Activated naive CD4-positive, alpha-beta T cell treated with anti-CD3 and anti-CD28 coated beads for 36 hours (primary cell): ENCODE measurements at places on chromosomes 16 and 17.
A peak's percentile ranks its signal among the peaks of the same experiment; 100 is the strongest.

DNA sequence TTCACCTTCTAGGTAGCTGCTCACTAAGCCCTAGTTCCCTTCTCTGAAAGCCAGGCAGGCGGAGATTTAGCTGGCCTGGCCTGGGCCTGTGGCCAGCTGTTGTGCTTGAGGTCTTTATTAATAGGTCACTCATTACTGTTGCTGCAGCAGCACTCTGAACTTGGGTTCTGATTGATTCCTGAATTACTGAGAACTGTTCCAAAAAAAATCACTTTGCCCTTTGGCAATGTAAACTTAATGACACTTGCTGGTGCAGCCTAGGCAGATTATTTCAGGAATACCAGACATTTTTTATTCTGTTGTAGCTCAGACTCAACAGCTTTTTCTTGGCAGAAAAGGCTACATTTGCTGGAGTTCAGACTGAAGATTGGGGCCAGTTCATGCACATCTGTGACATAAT lies 2.7 kb downstream of the TOM1L1 start:
- DNase-seq = no peak

DNA sequence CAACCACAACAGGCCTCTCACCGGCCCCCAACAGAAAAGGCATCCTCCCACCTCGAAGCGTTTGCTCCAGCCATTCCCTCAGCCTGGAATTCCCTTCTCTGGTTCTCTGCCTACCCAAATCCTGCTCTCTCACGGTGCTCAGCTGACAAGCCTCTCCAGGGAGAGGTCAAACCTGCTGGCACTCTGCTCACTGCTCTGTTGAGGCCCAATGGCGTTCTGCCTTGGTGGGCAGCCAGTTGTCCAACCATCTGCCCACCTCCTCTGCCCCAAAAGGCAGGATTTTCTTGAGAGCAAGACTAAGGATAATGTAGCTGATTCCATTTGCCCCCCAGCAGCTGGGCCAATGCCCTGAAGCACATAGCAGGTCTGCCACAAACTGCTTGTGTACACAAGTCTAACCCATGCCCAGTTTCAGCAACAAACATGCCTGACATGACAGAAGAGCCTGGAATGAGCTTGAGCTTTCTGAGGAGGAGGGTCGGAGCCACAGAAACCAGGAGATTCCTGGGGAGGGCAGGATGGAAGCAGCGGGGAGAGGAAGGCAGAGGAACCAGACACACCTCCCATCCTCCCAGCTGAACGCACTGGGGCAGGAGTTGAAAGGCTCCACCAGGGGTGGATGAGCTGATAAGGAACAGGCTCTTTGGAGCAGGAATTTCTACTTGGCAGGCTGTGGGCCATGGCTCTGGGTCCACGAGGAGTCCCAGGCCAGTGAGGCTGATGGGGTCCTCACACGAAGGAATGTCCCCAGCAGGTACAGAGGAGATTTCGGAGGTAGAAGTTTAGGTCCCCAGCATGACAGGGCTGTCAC lies 23.9 kb downstream of the ARHGAP27 start:
- no peak for DNase-seq

DNA sequence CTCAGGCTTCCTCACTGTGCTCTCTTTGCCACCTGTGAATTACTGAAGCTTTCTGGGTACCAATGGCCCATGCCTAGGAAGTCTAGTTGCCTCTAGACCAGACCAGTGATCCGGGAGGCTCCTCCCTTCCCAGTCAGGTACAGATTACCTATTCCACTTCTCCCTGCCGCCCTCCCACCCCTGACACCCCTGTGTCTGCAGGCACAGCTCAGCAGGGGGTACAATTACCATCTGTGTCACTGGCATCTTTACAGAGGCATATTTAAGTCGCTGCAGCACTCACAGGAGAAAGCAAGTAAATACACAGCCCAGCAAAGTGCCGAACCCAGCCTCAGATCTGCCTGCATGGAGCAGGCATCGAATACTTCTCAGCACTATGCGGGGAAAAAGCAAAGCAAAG lies 5.3 kb upstream of the WSCD1 start:
- DNase-seq = no peak

DNA sequence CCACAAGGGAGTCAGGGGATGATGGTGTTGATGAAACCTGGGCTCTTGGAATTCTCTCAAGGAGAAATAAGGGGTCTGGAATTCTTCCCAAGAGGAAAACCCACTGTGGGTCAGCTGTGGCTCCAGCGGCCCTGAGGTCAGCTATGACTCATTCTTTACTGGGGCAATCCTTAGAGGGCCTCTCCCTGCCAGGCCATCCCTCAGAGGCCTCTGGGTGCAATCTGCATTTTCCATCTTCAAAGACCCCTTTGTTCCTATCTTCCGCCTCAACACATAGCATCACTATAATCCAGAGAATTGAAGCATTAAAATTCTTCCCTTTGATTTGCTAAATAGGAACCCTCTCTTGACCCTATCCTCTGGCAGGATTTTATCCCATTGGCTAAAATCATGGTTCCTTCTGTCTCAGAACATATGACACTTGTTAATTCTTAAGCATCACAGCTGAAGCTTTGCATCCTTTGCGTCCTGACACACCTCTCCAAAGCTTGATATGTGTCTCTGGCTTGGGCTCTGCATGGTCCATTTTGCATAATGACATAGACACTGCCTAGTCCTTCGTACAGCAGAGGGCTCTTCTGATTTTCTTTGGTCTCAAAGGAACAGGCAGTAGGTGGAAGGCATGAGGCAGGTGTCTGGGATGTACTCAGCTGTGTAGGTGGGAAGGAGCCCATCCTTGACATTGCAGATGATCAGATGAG lies 4.4 kb upstream of the KRT37 start:
- no peak for DNase-seq

DNA sequence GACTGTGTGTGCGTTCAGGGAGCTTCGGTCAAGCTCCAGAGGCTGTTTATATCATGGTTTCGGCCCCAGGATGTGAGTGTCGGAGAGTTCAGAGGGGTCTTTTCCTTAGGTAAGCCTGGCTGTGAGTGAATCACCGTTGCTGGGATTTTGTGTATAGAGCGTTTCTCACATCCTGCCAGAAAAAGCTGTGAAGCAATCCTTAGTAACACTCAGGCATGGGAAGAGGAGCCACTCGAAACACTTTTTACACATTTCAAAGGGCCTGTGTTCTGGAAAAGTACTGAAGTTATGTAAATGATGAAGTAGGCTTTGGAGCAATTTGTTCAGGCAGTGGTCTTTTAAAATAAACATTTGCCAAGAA lies 662 bp downstream of the PGS1 start:
- DNase-seq = no peak

- no peak for DNase-seq
Measured at GRCh38 chr17:79473111-79473875, 137.6 kb downstream of the RBFOX3 start.

DNA sequence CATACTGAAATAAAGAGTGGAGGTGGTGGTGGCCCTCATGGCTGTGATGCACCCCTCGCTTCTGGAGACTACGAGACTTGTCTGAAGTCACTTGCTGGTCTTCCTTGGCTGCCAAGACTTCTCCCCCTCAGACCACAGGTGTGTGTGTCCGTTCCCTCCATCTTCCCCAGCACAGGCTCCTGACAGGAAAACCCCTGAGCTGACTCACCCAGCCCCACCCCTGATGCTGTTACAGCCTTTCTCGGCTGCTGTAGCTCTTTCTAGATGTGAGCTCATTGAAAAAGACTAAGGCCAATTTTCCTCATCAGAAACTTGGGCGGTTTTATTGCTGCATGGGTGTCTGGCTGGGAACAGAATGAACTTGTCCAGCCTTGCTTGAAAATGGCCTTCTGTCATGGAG lies 296.9 kb downstream of the TMEM114 start:
- no peak for DNase-seq

DNA sequence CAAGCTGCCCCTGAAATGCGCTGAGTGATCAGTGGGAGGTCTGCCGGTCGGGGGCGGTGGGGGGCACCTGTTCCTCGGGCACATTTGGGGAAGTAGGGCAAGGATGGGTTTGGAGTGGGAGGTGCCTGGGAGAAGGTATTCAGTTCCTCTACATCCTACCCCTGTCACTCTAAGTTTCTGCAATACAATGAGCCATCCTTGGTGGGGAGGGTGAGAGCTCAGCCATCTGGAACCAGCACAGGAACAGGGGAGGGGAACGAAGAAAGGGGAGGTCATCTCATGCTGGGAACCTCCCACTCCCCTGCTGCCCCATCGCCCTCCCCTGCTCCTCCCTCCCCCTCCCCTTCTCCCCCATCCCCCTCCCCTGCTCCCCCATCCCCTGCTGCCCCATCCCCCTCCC lies 4.2 kb downstream of the DPH1 start:
- DNase-seq = no peak

DNA sequence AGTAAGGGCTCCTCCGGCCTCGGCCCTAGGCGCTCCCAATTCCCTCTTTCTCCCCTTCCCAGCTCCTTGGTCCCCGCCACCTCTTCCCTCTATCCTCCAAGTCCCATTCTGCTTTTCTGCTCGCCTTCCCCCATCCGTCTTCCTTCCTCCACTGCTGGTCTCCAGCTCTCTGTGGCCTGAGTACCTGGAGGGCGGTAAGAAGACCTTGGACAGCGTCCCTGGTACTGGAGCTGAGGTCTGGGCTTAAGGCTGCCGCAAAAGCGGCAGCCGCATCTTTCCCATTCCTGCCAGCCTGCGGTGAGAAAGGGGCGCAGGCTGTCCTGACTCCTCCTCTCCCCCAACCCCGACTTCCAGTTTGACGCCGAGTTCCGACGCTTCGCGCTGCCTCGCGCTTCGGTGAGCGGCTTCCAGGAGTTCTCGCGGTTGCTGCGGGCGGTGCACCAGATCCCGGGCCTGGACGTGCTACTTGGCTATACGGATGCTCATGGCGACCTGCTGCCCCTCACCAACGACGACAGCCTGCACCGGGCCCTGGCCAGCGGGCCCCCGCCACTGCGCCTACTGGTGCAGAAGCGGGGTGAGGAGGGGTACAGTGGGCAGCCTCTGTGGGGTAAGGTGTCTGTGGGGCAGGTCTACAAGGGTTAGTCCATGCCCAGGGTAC lies 471 bp downstream of the PARD6A start:
- peak; percentile 39 for DNase-seq

GRCh38 chr17:76237859-76238313 lies 2.4 kb downstream of the RNF157 start:
- DNase-seq = no peak

DNA sequence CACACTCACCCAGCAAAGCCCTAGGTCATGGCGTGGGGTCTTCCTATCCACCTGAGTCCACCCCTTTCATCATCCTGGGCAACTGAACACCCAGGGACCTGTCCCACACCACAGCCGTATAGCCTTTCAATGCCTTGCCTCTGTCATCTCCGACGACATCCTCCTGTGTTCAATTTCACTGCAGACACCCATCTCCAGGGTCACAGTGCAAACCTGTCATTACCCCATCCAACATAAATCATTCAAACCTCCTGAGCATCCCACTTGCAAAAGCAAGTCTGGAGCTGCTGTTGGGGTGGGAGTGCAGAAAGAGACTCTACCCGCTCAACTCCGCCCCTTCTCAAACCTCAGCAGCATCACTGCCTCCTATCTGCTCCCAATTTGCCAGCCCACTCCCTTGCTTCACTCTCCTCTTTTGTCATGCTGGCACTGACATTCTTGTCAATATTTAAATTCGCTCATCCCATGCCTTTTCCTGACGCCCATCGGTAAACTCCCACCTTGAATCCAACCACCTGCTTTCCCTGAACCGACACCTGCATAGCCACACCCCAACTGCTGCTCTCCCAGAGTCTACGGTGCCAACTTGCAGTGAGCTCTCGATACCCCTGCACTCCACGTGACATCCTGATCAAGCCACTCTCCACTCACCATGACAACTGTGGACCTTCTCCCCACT lies 37.0 kb downstream of the MARF1 start:
- DNase-seq = no peak

- DNase-seq = no peak
Measured at GRCh38 chr17:41647038-41647813, 22.9 kb upstream of the KRT17 start.

DNA sequence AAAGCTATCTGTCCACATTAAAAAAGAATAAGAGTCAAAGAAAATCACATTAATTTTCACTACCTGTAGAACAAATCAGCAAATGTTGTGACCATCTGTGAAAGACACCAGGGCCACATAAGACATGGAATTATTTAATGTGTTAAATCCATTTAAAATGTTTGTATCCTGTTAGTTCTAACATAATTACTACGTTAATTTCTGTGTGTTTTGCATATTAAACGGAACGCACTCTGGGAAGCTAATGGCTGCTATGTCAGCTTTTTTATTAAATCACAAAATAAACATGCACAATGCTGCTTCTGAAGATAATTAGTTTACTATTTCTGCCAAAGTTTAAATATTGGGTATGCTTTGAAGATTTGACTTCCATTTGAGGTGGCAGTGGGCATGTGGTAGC lies 1061.2 kb downstream of the CDH11 start:
- no peak for DNase-seq

GRCh38 chr16:19164285-19164684 lies 3.8 kb upstream of the SYT17 start:
- DNase-seq = no peak

- no peak for DNase-seq
Measured at GRCh38 chr17:61809816-61810392, 53.4 kb downstream of the BRIP1 start.

DNA sequence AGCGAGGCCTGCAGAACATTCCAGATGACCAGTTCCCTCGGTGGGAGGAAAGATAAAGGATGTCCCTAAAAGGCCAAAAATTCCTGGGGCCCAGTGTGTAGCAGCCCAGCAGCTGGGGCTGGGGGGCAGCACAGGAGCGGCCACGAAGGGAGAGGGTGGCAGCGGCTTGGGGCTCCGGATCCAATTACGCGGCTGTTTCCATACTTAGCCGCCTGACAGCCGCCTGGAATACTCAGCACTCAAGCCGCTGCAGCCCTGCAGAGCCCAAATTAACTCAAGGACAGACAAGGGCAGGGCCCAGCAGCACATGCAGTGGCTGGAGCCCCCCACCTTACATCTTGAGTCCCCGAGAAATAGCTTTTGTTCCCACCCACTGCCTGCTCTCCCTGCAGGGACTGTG lies 1.3 kb downstream of the SRL start:
- DNase-seq = no peak

DNA sequence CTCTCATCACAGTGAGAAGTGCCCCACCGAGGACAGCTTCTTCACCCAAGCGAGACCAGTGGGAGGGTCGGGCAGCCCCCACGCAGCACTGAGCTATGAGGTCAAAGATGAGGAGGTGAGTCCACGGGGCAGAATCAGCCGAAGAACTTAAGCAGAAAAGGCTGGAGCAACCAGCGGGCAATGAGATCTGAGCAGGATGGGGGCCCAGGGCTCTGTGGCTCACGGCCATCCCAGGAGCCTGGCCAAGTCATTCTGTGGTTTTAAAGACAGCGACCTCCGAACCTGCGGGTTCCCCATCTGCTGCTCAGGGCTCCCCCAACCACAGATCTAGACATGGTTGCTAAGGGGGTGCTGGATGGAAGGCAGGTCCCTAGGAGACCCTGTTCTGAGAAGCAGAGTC lies 202.6 kb downstream of the RBFOX3 start:
- no peak for DNase-seq

- DNase-seq = no peak
Measured at GRCh38 chr17:1005361-1005946, 8.5 kb downstream of the TIMM22 start.

- peak; percentile 89 for DNase-seq
Measured at GRCh38 chr17:82414548-82415281, 3.4 kb upstream of the HEXD start.

- DNase-seq = peak; percentile 25
Measured at GRCh38 chr16:85104821-85105391, 7.4 kb downstream of the CIBAR2 start.
